RWPE1 (cell line): ENCODE measurements at places on chromosomes 12 and 14.

GRCh38 chr12:4478933-4479332 lies 33.3 kb upstream of the FGF6 start:
- no peak for DNase-seq

DNA sequence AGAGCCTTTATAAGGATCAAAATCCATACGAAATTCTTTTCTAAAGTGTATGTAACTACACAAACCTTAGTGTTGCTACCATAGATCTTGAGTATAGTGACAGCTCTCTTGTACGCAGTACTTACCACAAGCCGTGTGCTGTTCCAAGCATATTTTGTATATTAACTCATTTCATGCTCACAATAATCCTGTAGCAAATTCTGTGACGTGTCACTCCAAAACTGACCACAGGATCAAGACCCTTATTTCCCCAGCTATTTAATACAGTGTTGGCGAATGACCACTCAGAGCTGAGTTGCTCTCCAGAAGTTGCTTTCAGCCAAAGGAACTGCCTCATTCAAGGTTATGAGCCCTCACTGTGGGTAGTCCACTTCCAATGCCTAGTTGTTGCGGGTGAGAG lies 169.8 kb downstream of the BTG1 start:
- no peak for DNase-seq

DNA sequence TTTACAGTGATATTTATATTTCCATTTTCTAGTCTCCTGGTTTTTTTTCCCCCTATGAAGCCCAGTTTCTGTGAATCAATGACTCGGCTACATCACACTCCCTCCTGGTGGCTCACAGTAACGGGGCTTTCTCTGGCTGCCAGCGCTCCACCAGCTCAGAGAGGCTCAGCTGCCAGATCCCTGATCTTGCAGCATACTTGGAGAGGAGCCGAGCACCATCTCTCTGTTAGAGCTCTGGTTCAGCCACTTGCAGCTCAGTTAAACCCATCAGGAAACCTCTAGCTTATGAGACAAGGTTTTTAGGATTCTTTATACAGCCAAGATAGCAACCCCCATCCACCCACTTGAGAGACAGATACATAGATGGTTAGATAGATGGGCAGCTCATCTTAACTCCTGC lies 74.6 kb downstream of the CIT start:
- DNase-seq: no peak

GRCh38 chr12:104833756-104834155 lies 124.3 kb downstream of the SLC41A2 start:
- no peak for DNase-seq

DNA sequence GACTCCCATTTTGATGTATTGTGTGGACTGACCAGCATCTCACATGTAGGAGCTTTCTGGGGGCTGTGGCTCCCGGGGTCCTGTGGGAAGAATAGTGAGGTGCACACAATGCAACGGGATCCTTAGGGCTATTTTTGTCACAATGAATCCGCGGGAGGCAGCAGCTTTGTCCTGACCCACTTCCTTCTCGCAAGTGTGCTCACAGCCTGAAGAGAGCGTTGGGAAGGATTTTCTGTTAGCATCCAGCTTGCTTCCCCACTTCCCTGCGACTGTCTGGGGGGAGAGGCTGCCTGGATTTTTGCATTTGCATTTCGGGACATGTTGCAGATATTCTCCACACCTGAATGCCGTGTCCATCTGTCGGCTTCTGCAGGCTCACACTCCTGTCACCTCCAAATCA lies 31.9 kb downstream of the FZD10 start:
- no peak for DNase-seq

GRCh38 chr14:102451064-102451352 lies 58.6 kb downstream of the ANKRD9 start:
- no peak for DNase-seq

- no peak for DNase-seq
Measured at GRCh38 chr12:124499898-124500244, 67.5 kb downstream of the NCOR2 start.

DNA sequence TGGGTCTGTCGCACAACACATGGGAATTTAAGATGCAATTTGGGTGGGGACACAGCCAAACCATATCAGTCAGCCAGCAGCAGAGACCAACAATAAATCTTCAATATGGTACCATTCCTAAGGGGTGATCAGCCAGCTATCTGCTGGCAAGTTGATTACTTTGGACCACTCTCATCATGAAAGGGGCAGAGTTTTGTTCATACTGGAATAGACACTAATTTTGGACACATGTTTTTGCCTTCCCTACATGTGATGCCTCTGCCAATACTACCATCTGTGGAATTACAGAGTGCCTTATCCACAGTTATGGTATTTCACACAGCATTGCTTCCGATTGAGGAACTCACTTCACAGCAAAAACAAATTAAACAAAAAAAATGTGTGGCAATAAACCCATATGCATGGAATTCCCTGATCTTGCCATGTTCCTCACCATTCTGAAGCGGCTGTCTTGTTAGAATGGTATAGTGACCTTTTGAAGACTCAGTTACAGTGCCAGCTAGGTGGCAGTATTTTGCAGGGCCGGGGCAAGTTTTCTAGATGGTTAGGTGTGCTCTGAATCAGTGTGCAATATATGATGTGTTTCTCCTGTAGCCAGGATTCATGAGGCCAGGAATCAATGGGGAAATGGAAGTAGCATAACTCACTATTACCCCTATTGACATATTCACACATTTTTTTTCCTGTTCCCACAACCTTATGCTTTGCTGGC lies 179.0 kb upstream of the IGF1 start:
- DNase-seq: no peak
